ENCODE measurements at places on chromosomes 2 and 18. TPM values are rescaled to one million over a fixed set of nuclear protein-coding genes. Genes with fewer than 3 reads are reported as not detected.

Gene RAD51AP2
- total RNA-seq: 0.10 TPM

Gene DLX1
- total RNA-seq: 0.26 TPM

DNA sequence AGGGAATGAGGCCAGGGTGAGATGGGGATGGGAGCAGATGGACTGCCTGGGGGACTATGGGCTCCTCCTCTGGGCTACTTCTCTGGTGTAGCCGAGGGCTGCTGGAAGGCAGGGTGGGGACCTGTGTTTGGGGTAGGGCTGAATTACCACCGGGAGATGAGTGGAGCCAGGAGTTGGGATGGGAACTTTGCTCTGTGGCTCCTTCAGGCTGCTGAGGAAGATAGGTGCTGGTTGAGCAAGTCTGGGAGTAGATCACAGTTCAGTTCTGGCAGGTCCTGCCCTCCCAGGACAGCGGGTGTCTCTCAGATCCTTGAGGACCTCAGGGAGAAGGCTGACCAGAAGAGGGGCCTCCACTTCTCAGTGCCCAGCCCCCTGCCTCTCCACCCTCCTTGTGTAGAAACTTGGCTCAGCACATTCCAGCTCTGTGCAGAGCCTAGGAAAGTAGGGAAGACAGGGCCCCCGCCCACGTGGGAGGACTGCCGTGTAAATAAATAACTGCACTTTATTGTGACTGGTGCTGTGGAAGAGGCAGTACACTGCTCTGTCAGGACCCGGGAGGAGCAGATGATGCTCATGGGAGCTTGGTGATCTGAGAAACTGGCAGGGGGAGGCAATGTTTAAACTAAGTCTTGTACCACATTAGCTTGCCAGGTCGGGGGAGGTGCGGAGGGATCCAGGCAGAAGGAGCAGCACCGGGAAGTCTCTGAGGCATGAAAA is 15.3 kb downstream of the TET3 start:
- no peak for DNase-seq

Gene ZNF804A
- total RNA-seq: 0.18 TPM

DNA sequence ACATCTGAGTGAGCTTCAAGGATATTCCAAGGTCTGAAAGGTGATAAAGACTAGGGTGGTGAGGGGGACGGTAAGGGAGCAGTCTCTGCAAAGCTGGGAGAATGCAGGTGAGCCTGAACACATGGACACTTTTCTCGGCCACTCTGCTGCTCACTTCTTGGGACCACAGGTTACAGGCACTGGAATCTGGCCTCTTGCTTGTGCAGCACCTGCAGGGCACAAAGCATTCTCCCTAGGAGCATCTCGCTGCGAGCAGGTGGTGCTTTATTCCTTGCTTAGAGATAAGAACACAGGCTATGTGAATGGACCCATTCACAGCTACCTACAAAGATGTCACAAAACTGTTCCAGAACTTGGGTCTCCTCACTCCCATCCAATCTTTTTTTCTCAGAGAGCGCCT is 153.2 kb downstream of the DDX1 start:
- no peak for DNase-seq

Gene COL6A3
- total RNA-seq: 7.0 TPM
